ENCODE measurements at places on chromosomes 6 and 20.

GRCh38 chr6:99416892-99417767, 8.0 kb downstream of the PNISR start:
- H3K27me3 ChIP-seq: no peaks in the 10 kb centered on the region
- DNase-seq: no peak
- H3K27ac ChIP-seq: no peak overlapping the region
- H3K4me3 ChIP-seq: no peak overlapping the region
- peaks cover 7% of the 10 kb centered on the region for H3K36me3 ChIP-seq

DNA sequence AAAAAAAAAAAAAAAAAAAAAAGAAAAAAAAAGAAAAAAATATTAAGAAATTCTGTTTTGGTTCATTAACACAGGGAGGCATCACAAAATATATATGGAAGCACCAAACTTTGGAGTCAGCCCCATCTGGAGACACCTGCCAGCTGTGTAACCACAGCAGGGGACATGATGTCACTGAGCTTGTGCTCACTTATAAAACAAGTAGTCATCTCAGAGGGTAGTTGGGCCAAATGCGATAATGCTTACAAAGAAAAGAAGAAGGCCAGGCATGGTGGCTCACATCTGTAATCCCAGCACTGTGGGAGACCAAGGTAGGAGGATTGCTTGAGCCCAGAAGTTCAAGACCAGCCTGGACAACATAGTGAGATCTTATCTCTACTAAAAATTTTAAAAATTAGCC, 1.1 kb upstream of the BNIP5 start:
- peaks cover 31% of the 10 kb centered on the region for H3K27me3 ChIP-seq
- peaks cover 37% of the 10 kb centered on the region for H3K4me1 ChIP-seq
- no peak overlapping the region for H3K4me3 ChIP-seq

DNA sequence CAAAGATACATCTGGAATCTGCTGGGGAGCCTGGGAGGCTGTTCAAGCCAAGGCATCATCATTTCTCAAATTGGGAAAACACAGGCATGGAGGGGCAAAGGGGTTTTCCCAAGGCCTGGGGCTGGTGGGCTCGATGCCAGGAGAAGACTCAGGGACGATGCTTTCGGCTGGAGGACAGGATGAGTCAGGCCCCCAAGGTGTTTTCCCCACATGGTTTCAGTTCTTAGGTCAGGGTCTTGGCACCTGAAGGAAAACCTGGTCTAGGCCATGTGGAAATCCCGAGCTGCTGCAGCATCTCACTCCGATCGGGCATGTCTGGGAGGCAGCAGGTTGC, 348.1 kb downstream of the CDC5L start:
- no peak overlapping the region for H3K4me3 ChIP-seq
- no peak for DNase-seq
- H3K36me3 ChIP-seq: no peaks in the 10 kb centered on the region

GRCh38 chr6:52570291-52570700, 6.6 kb downstream of the TRAM2 start:
- H3K27me3 ChIP-seq: no peaks in the 10 kb centered on the region
- H3K36me3 ChIP-seq: no peaks in the 10 kb centered on the region
- peak overlapping the region; percentile 38 for H3K27ac ChIP-seq
- H3K4me3 ChIP-seq: no peak overlapping the region
- no peak for DNase-seq

DNA sequence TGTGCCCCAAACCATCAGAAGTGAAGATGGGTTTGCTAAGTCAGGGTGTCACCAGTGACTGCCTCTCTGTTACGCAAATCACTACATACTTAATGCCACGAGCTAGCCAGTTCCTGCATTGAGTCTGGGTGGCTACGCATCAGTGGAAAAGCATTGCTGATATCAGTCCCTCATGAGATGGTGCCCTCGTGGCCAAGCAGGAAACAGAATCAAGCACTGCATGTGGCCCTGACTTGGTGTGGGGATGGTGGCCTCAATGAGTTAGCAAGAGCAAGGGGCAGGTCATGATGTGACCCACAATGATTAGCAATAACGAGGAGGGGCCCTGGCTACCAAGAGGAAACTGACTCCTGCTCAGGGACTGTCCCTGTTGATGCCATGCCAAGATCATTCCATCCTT, 51.6 kb upstream of the FNDC1 start:
- DNase-seq: no peak
- H3K4me3 ChIP-seq: no peak overlapping the region
- peaks cover 3% of the 10 kb centered on the region for H3K27me3 ChIP-seq
- H3K36me3 ChIP-seq: no peaks in the 10 kb centered on the region
- H3K4me1 ChIP-seq: no peaks in the 10 kb centered on the region
- no peak overlapping the region for H3K27ac ChIP-seq

DNA sequence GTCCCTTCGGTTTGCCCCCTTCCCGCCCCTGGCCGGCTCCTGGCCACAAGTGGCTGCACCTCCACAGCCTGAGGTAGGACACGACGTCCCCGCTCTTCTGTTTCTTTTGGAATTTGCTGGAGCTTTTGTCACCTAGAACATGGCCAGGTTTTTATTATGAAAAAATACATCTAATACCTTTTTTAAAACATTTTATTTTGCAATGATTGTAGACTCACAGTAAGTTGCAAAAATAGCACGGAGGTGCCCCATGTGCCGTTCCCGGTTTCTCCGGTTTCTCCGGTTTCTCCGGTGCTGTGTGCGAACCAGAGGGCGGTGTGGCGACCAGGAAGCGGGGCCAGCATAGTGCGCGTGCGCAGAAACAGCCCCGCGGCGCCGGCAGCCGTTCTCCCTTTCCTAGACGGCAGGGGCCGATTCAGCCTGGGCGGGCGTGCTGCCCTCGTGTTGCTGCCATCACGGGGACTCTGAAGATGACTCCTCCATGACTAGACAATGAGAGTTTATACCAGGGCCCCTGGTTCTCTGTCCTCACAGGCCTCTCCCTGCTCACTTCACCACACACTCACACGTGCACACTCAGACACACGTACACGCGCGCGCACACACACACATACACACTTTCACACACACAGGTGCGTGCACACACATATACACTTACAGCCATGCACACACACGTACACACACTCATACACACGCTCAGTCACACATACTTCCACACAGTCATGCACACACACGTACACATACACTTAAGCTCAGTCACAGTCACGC, 102.1 kb downstream of the TMEM242 start:
- peaks cover 22% of the 10 kb centered on the region for H3K4me1 ChIP-seq
- H3K36me3 ChIP-seq: no peaks in the 10 kb centered on the region
- H3K27ac ChIP-seq: no peak overlapping the region
- H3K4me3 ChIP-seq: peak overlapping the region; percentile 69
- H3K27me3 ChIP-seq: peaks cover 7% of the 10 kb centered on the region
- DNase-seq: peak; percentile 73

DNA sequence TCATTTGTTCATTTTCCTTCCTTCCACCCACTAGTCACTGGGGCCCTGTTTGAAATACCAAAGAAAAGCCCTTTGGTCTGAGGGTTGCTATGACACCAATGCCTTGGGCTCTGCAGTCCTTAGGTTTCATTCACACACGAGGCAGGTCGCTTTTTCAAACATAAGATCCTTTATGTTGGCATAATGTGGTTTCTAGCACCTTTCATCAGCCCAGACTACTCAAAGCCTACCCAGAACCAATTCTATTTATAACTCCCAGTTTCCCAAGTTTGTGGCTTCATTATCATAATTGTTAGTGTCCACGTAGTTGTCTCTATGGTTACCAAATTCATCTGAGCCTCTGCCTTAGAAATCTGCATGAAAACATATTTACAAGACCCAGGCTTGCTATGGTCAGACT, 6.6 kb upstream of the TP53RK start:
- peaks cover 61% of the 10 kb centered on the region for H3K4me1 ChIP-seq
- peak overlapping the region; percentile 67 for H3K4me3 ChIP-seq
- no peaks in the 10 kb centered on the region for H3K27me3 ChIP-seq
- H3K27ac ChIP-seq: peak overlapping the region; percentile 98

GRCh38 chr6:87828044-87828443, 126.0 kb upstream of the AKIRIN2 start:
- no peak overlapping the region for H3K4me3 ChIP-seq
- no peak overlapping the region for H3K27ac ChIP-seq
- DNase-seq: no peak
- peaks cover 3% of the 10 kb centered on the region for H3K4me1 ChIP-seq

Measured in neural crest cell (in vitro differentiated cells).